ENCODE measurements at places on chromosomes 5 and 9.

GRCh38 chr9:131610231-131610761 lies 65.0 kb downstream of the PRRT1B start:
- DNase-seq, result no peak

- DNase-seq, result no peak
These were observed 119.6 kb upstream of the TAF11L2 start for GRCh38 chr5:17378346-17378997.

- no peak for DNase-seq
These were observed 32.8 kb downstream of the PLAC8L1 start for GRCh38 chr5:146072595-146072994.

GRCh38 chr9:8717146-8717545 lies 917.6 kb upstream of the DMAC1 start:
- DNase-seq, result no peak

GRCh38 chr5:41817625-41818301 lies 52.5 kb downstream of the OXCT1 start:
- DNase-seq, result no peak

DNA sequence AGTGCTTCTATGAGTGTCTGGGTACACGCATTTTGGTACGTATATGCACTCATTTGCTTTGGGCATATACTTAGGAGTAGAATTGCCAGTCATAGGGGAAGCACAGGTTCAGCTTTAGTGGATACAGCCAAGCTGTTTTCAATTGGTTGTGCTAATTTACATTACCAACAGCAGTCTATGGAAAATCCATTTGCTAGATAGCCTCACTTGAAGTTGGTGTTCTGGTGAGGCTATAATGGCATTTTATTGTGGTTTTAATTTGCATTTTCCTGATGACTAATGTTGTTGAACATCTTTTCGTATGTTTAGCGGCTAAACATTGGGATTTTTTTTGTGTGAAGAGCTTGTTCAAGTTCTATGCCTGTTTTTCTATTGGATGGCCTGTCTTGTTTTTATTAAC lies 76.8 kb upstream of the ANKH start:
- no peak for DNase-seq

GRCh38 chr5:86320266-86320665 lies 297.5 kb upstream of the COX7C start:
- no peak for DNase-seq

DNA sequence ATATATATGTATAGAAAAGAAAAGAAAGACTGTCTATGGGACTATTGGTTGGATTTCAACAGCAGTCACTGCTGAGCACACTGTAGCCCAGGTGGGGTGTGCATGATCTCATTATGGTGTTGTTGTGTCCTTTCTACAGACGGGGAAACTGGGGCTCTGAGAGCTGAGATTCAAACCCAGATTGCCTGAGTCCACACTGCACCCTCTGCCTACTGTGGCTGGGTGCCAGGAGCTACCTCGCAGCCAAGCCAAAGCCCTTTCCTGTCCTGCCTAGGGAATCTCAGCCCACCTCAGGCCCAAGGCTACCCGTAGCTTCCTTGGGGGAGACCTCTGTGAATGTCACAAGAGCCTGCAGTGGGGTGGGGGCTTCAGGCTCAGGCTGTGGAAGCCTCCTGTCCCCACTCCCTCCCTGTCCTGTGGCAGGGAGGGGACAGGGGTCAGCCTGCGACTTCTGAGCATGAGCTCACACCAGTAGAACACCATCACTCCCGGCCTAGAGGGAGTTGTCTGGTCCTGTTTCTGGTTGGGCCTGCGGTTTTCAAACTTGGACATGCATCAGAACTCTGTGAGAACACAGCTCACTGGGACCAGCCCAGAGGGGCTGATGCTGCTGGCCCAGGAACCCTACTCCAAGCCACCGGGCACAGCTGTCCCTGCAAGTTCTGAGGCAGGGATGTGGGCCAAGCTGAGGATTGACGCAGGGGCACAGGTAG lies 7.9 kb upstream of the NINJ1 start:
- no peak for DNase-seq

GRCh38 chr9:80410106-80410505 lies 838.3 kb downstream of the TLE4 start:
- DNase-seq, result no peak

DNA sequence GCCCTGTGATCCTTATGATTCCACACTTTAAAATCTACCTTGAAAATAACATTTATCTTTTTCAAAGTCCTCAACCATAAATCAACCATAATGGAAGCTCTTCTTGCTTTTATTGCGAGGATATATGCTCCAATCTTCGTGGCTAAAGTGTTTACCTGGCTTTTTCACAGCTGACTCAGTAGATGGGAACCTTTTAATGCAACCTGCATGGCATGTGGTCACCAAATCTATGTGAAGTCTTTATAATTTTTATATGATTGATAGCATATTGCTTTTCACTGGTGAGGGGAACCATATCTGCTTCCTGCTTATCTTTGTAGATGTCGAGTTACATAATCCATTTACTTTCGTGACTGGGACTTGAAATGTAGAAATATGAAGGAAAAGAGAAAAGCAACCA lies 47.1 kb upstream of the TLX3 start:
- DNase-seq, result no peak

DNA sequence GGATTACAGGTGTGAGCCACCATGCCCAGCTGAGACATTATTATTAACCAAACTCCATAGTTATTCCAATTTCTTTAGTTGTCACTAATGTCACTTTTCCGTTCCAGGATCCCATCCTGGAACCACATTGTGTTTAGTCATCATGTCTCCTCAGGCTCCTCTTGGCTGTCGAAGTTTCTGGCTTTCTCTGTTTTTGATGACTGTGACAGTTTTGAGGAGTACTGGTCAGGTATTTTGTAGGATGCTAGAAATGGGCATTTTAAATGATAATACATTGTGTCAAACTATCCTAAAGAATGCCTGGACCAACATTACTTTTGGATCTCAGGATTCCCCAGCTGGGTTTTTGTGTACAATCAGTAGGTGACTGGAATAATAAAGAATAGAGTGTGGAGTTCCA lies 19.8 kb upstream of the NEUROG1 start:
- DNase-seq, result no peak

DNA sequence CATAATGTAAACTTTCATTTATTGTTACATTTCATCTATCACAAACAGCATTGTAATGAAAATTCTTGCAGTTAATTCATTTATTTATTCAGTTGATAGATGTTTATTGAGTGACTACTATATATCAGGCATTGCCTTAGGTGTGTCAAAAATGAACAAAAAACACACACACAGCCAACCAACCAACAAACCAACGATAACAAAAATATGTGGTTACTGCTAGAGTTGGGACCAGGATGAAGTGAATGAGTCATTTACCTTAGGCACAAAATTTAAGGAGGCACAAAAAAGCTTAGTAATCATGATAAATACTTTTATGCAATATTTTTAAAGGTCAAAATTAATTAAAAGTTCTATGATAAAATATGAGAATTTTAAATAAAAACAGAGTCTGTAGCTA lies 223.4 kb downstream of the CSNK1G3 start:
- DNase-seq, result no peak

DNA sequence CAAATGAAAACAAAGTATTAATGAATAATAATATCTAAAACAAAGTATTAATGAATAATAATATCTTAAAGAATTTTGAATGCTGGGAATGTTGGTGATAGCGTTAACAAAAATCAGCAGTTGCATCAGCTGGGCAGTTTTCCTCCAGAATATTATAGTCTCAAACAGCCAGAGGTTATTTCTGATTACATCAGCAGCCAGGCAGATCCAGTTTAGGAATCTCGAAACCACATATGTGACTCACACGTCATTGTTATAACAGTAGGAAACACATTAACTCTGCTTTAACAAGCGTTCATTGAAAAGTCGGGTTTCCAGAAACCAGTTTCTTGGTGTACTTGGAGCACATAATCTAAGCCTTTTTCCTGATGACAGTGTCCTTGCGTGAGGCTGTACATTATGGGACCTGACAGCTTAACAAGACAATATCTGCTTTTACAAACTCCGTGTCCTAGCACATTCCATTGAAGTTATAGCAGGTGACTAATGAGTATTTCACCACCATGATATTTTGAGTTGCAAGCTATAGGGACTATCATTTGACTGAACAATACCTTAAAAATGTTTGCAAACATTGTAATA lies 559.5 kb upstream of the KLF4 start:
- no peak for DNase-seq

GRCh38 chr9:73133921-73134407 lies 17.7 kb upstream of the ANXA1 start:
- DNase-seq, result no peak

- no peak for DNase-seq
These were observed 46.2 kb downstream of the LHFPL2 start for GRCh38 chr5:78602400-78602799.

GRCh38 chr9:38010918-38011704 lies 57.9 kb downstream of the SHB start:
- peak; percentile 24 for DNase-seq

GRCh38 chr5:159658266-159658925 lies 257.9 kb upstream of the ADRA1B start:
- no peak for DNase-seq

GRCh38 chr5:122690266-122690665 lies 84.6 kb upstream of the SNX2 start:
- DNase-seq, result no peak

GRCh38 chr5:74991522-74991921 lies 60.8 kb downstream of the GCNT4 start:
- DNase-seq, result no peak

DNA sequence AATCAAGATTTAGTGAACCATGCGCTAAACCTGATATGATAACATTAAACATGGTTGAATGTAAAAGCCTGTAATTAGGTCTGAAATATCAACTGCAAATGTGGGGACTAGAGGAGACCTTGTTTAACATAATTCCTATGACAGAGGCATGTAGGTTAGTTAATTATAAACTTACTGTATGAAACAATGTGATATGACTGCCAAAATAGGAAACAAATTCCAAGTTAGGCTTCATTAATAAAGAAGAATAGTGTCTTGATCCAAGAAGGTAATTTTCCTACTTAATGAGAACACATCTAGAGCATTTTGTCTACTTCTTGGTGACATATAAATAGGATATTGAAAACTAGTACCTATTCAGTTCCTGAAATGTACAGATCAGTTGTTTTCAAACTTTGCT lies 136.2 kb upstream of the TARS1 start:
- DNase-seq, result no peak

GRCh38 chr9:130590305-130590704 lies 10.9 kb downstream of the FUBP3 start:
- no peak for DNase-seq

GRCh38 chr5:124315741-124316415 lies 430.6 kb downstream of the ZNF608 start:
- no peak for DNase-seq

DNA sequence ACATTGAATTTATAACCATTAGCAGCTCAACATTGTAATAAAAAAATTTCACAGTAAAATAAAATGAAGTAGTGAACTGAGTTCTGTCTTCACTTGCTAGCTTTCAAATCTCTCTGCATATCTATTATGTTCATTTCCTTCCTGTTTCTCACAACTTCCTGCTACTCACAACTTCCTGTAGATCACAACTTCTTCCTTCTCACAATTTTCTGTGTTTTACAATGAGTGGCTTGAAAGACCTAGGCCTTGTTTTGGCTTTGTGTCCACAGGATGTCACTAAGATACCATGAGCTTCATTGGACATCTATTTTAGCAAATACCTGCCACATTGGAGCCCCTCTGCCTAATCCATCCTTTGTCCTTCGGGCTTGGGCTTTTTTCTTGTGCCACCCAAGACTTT lies 480.3 kb upstream of the ADAMTS16 start:
- no peak for DNase-seq

GRCh38 chr5:150152636-150153462 lies 2.8 kb downstream of the PDGFRB start:
- no peak for DNase-seq

GRCh38 chr5:31362529-31362900 lies 169.0 kb downstream of the CDH6 start:
- DNase-seq, result no peak

DNA sequence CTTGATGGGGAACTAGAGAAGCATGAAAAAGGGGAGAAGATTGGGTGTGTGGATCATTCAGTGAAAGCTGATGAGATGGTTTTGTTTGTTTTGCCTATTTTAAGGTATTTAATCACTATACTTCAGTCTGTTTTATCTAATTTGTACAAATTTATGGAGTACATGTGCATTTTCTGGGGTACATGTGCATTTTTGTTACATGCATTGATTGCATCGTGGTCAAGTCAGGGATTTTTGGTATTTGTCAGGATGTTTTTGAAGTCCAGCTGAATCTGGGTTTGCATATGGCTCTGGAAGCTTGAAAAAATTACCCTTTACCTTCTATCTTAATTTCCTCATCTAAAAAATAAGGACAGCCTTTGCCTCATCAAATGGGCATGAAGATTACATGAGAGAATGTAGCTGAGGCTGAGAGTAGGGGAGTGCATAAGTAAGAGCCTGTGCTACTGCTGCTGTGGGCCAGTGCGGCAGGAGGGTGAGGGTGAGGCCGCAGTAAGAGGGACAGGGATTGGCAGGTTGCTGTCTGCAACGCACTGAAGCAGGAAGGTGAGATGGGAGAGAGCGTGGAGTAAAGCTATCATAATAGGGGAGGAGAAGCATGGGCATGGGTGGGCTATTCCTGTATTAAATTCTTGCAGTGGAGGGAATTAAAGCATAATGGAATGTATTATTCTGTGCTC lies 139.8 kb downstream of the NPR3 start:
- DNase-seq, result no peak

- DNase-seq, result peak; percentile 1
These were observed 32.6 kb downstream of the SPATA31D1 start for GRCh38 chr9:82021198-82021597.

- DNase-seq, result no peak
These were observed 36.3 kb upstream of the IL13 start for GRCh38 chr5:132621699-132622098.

DNA sequence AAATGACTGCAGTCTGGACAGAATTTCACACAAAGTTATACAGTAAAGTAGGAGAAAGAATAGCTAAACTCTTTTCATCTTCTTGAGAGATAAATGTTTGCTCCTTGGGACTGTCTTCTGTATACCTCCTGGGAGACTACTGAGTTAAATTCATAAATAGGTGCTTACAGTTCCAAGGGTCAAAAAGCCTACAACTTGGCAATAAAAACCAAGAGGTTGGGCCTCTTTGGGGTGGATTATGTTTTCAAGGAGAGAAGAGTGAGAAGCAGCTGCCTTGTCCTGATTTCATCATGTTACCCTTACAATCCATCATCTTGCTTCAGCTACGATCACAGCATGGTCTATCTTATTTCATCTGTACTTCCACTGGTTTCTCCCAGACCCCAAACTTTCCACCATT lies 213.2 kb upstream of the RPS23 start:
- no peak for DNase-seq

DNA sequence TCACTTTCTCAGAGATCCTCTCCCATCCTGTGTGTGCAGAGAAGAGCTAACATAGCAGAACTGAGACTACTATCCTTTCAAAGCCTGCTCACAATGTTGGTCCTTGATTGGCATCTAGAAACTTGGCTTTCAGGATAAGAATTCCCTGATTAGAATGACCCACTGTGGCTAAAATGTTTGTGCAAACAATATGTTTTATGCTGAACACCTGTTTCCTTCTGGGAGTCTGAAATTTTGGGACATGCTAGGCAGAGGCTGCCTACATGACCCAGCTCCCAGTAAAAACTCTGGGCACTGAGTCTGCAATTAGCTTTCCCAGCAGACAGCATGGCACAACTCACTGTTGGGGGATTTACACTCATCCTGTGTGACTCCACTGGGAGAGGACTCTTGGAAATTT lies 78.9 kb downstream of the CFAP95 start:
- DNase-seq, result no peak

Data from KBM-7 (cell line).